ENCODE measurements at places on chromosomes 12 and 14. TPM values are rescaled to one million over a fixed set of nuclear protein-coding genes. Genes with fewer than 3 reads are reported as not detected.

Gene FAM186B
- total RNA-seq, result 0.23 TPM

GRCh38 chr12:117025481-117026151 is 73.6 kb downstream of the TESC start:
- peak; percentile 47 for DNase-seq

Gene DIO3
- total RNA-seq, result 3.9 TPM

DNA sequence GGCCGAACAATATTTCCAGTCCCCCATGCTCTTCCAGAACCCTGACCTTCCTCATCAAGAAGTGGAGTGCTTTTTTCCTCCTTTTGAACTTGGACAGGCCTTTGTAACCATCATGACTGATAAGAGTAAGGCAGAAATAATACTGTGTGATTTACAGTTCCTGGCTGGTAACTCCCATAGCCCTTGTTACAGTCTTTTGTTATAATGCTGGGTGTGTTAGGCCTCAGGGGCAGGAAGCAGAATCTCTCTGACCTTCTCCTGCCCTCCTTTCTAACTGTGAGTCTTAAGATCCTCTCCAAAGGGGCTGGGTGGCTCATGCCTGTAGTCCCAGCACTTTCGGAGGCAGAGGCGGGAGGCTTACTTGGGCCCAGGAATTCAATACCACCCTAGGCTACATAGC is 59.5 kb downstream of the BCAT1 start:
- DNase-seq, result no peak

GRCh38 chr12:65741656-65742017 is 82.6 kb upstream of the HMGA2 start:
- DNase-seq, result no peak

- DNase-seq, result no peak
Measured at GRCh38 chr12:107320033-107320928, 226.9 kb upstream of the CRY1 start.

Gene SPATA7
- 17.7 TPM for total RNA-seq

DNA sequence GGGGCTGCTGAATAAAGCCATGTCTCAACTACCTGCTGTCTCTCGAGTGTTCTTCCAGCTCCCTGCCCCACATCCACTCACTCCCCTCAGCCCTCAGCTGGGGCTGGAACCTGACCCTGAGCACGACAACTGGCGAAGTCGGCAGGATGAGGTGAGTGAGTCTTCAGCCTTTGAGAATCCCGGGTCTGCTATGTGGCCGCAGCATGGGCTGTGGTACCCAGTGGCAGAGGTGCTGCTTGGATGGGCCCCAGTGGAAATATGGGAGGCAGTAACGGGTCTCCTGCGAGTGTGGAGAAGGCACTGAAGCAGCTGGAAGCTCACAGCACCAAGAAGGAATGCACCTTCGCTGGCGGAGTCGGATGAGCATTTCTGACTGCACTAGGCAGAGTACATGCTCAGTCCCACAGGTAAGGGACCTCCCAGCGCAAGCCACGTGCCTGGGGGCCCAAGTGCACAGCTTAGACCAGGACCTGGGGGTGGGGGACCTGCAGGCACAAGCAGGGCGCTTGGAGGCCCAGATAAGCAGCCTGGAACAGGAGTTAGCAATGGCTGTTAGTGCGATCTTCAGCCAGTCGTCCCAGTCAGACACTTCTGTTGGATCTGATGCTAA is 95.5 kb upstream of the TMPO start:
- DNase-seq, result no peak

DNA sequence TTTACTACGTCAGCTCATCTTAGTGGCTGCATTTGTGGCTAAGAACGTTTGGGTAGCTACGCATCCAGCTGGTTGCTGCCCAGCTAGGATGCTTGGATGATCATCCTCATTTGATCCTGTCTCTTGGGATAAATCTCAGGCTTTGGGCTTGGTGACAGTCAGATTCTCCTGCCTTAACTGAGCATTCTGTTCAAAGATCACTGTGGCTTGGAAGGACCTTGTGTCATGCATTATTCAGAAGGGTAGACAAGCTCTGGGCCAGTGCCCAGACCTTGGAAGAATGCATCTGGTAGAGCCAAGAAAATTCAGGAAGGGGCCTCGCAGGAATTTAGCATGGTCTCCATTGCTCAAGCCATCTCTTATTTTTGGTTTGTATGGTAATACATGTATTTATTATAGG is 188.4 kb downstream of the NRXN3 start:
- DNase-seq, result no peak

Gene TAC3
- total RNA-seq, result not detected

DNA sequence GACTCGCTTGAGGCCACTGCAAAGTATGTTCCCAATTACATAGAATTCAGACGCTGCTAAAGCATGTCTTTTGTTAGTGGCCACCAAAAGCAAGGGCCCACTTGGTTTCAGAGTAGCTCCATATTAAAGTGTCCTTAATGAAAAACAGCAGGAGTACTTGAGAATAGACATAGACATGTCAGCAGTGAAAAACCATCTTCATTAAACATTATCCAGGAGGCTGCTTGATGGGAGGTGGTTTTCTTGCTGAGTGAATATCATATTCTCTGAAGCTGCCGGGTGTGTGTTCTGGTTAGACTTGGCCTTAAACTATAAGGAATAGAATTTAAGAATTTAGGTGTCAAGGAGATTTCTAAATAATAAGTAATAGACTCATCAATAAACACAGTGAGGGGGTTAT is 79.5 kb upstream of the CCDC198 start:
- no peak for DNase-seq

- peak; percentile 71 for DNase-seq
Measured at GRCh38 chr14:72516936-72517700, 376.8 kb downstream of the DPF3 start.

Gene STAC3
- 3.2 TPM for total RNA-seq

Gene ASB2
- 57.0 TPM for total RNA-seq

- no peak for DNase-seq
Measured at GRCh38 chr12:122094735-122095631, 16.4 kb downstream of the MLXIP start.

Gene HOXC11
- not detected for total RNA-seq

Gene RPS6KA5
- total RNA-seq, result 4.4 TPM

- no peak for DNase-seq
Measured at GRCh38 chr14:51653775-51654532, 2.2 kb downstream of the FRMD6 start.

- no peak for DNase-seq
Measured at GRCh38 chr12:81255947-81256346, 178.1 kb downstream of the ACSS3 start.

GRCh38 chr12:25681580-25681979 is 128.5 kb upstream of the LMNTD1 start:
- DNase-seq, result no peak

DNA sequence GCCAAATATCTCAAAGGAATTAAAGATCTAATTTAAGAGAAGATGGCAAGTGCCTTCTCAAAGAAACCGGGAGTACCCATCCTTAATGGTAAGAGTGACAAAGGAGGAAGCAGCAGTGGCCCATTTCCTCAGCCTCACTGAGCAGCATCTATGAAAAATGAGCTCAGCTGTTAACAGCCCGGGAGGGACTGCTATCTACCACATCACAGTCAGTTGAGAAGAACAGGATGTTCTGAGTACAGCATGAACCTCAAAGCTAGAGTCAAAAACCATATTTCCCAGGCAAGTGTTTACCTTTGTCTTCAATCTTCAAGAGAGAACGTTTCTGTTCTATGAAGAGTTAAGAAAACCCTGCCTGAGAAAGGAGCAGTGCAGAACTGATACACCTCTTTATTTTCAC is 115.0 kb downstream of the BTG1 start:
- no peak for DNase-seq

Measured in aorta (tissue), 5 donors.